ENCODE measurements at places on chromosomes 1 and 21.

- DNase-seq = no peak
Observed at GRCh38 chr1:244598611-244599010, 54.3 kb upstream of the DESI2 start.

DNA sequence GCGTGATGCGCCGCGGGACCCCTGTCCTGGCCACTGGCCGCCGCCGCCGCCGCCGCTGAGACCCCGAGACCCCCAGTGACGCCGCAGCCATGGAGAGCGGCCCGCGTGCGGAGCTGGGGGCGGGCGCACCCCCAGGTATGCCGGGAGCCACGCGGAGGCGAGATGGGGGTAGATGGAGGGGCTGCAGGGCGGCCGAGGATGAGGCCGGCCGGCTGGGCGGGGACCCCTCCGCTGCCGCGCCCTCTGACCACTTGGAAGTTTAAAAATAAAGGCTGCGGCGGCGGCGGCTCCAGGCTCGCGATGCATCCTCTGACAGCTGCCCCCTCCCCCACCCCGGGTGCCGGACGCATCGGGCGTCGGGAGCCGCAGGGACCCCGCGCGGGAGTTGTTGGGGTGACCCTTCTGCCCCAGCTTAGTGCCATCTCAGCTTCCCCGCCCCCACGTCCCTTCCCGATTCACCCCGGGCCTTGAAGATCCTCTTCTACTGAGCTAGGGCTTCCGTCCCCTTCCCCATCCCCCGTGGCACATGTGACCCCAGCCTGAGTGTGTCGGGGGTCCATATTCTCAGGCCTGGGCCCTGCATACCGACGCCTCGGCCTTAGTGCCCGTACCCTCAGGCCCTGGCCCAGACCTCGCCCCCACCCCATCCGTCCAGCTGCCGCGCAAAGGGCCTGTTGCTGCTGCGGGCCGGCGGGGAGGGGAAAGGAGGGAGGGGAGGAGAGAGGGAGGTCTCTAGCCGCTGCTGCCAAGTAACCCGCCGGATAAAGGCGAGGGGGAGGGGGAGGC lies 562 bp downstream of the MAP7D1 start:
- no peak for DNase-seq

GRCh38 chr1:12468323-12468722 lies 149.7 kb downstream of the DHRS3 start:
- no peak for DNase-seq

GRCh38 chr1:158327481-158327880 lies 3.9 kb downstream of the CD1B start:
- no peak for DNase-seq

DNA sequence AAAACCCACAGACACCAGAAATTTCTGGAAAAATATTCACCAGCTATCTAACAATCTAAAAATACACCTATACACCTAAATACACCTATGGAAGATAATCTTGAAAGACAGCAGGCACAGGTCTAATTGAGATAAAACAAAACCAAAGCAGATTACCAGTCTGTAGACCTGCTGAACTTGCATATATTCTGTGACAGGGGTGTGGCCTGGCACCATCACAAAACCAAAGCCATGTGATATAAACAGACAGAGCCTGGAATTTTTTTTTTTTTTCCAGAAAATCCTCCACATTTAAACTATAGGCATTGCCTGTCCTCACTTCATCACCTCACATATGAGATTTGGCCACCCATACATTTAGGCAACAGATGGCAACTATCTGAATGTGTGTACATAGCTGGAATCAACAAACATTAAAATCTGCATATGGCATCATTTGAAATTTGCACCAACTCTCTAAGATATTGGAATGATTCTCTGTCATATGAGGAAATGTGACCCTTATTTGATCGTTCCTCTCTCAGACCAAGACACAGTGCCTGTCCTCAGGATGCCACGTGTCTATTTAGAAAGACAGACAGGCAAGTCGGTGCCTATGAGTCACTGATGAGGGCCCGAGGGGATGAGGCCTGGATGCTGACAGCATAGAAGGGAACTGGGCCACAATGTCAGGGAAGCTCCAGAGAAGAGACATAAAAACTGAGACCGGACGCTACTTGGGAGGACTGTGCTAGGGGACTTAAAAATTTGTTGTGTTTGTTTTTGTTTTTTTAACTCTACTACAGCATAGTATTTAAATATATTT lies 32.6 kb downstream of the NMNAT2 start:
- no peak for DNase-seq

- no peak for DNase-seq
Observed at GRCh38 chr1:86703696-86704457, 499 bp upstream of the SH3GLB1 start.

- no peak for DNase-seq
Observed at GRCh38 chr1:11400567-11400966, 78.4 kb upstream of the DISP3 start.

GRCh38 chr1:9145714-9146113 lies 16.8 kb upstream of the GPR157 start:
- no peak for DNase-seq

DNA sequence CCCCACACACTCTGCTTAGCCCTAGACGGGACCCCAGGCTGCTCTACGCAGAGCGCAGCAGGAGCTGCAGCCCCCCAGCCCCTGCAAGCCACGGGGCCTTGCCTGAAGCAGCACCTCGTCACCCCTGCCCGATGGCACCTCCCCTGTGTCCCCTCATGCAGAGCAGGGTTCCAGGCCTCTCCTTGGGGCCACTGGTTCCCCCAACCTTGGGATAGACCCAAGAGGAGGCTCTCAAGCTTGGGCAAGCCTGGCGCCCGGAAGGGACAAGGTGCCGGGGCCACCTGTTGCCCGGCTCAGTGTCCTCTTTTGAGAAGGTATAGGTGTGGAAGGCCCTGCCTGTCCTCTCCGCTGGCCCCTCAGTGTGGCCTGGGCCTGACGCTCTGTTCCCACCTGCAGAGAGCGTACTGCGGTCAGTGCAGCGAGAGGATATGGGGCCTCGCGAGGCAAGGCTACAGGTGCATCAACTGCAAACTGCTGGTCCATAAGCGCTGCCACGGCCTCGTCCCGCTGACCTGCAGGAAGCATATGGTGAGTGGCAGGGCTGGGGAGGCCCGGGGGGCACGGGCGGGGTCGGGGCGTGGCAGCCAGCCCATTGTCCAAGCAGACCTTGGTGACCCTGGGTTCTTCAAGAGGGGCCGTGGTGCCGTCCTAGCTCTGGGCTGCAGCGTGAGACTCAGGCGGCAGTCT lies 50.6 kb downstream of the FAAP20 start:
- DNase-seq = no peak

DNA sequence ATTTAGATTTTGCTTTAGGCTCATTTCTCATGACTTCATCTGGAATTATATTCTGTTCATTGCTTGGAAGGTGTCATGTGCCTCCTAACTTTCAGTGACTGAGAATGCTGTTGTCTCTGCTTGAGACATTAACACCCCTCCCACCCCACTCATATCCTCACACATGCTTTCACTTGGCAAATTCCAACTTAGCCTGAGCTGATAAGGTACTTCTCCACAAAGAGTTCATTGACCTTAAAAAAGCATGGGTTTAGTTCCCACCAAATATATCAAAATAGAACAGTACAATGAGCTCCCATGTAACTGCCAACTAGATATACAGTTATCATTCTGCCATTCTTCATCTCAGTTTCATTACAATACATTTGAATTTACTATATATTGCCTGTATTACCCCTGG lies 576.5 kb upstream of the ADGRL2 start:
- DNase-seq = no peak

DNA sequence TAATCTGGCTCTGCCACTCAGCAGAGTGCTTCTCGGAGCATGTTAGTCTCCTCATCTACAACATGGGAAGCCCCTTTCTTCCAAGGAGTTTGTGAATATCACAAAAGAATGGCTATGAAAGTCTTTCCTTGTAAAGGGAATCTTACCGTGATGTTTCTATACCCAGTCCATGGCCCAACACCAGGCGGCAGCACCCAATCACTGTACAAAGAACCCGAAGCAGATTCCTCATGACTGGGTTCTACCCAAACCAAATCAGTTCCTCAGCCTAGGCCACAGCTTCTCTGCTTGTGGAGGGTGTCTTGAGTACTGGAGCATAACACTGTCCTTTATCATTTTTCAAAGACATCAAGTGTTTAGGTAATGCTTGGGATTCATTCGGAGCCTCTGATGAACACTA lies 16.6 kb upstream of the SLFNL1 start:
- DNase-seq = no peak

DNA sequence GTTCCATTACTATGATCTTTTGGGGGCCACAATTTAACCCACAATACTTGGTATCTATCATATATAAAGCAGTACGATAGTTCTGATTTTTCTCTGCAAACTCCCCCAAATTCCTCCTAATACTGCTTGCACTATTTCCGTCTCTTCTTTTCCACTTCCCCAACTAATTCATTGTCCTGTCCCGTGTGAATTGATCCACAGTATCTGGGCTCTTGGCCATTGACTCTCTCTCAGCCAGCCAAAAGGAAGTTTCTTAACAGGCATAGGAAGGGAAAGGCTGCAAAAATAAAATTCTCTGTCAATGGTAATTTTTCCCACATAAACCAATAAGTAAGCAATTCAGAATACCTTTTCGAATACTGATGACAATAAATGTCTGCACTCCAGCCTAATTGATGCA lies 91.7 kb upstream of the DSCAM start:
- no peak for DNase-seq

- no peak for DNase-seq
Observed at GRCh38 chr1:2322065-2322571, 69.2 kb downstream of the MORN1 start.

DNA sequence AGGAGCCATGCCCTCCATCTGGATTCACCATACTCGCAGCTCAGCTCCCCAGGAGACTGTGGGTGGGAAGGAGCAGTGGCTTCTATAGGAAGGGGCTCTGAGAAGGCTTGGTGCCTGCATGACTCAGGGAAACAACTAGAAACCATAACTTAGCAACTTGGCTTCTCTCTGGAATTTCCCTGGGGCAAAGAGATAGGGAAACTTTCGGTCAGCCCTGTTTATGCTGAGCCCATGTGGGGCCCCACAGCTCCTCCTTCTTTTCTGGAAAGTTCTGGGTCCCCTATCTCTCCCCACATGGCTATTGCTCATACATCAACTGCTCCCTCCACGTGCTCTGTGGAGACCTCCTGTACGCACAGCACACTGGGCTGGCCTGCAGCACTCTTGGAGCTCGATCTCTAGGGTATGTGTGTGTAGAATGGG lies 39.3 kb downstream of the PLEKHA6 start:
- no peak for DNase-seq

DNA sequence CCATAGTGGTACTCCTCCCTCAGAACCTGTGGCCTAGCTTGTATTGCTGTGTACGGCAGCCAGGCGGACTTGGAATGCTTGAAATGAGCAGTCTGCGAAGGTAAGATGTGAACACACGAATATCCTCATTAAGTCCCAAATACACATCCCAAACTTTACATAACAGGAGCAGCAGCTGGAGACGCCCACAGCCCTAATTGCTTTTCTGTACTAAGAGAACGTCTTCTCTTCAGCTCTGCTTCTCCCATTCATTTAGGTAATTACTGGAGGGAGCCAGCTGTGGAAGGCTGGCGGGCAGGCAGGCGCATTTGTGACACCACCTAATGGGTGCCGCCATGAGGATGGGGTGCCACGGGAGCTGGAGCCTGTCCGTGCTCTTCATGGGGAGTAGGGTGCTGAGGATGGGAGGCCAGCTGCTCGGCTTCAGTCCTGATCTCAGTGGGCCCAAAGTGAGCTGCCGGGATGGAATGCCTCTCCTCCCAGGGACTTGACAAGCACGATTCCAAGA lies 66.6 kb upstream of the POU3F1 start:
- no peak for DNase-seq
